ENCODE measurements at places on chromosomes 5 and 9.

DNA sequence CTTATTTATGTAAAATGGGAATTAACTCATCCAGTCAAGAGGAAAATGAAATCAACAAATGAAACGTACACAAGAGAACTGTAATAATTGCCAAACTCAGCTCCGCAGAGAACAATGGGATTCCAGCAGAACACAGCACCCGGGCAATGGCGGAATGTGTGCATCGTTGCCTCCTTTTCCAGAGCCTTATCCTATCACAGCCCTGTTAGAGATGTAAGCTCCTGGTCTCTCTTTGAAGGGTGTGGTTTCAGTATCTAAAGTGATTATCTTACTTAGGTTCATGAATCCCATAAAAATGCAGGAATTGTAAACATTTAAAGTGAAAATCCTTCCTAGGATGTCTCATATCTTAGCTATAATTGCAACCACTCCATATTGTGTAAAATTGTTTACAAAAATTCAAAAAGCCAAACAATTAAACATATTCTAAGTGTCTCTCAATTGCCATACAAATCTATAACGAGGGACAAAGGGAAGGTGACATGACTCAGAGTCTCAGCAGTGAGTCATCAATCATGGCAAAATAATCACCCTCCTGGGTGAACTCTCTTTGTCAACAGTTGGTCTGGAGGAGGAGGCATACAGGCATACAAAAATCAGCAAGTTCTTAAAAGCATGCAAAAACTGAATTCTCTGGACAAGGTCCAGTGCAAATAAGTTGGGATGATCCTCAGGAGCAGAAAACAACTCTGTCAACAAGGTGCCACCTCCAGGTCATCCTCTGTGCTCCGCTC is 22.6 kb downstream of the SEMA5A start:
- DNase-seq = no peak

DNA sequence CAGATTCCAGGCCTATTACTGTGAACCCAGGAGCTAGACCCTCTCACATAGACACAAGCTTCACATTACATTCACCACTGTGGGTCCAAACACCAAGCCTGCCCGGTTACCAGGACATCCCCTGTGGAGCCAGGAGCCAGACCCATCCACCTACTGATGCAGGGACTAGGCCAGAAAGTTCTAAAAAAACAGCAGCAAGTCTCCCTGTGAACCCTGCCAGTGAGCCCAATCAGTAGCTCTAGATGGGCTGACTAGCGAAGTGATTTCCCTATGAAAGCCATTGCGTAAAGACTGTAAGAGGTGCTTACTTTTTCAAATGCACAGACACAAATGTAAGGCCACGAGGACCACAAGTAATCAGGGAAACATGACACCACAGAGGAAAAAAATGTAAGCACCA is 352.3 kb downstream of the TMEM161B start:
- DNase-seq = no peak

DNA sequence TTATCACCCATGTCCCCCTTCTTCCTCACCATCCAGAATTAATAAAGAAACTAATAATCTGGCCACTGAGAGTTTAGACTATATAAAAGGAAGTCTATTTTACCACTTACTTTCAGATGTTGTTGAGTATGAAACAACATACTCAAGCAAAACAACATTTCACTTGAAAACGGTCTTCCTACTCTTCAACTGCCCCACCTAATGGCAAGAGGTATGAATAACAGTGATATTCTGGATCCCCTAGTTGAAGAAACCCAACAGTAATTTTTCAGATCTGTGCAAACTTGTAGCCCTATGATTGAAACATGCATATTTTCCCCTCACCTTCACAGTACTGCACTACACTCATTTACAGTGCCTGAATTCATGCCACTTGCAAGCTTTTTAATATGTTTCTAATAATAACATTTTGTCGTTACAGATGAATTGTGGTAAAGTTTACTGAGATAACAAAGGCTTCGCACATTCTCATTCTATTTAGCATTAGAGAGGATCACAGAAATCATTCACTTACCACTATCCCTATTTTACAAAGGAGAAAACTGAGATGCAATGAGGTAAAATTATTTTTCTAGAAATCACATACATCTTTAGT is 267.9 kb upstream of the PDE4D start:
- peak; percentile 42 for DNase-seq

- DNase-seq = no peak
Observed at GRCh38 chr5:161645264-161645663, 40.3 kb upstream of the GABRA6 start.

- DNase-seq = no peak
Observed at GRCh38 chr5:149280124-149280523, 8.5 kb downstream of the AFAP1L1 start.

- DNase-seq = peak; percentile 86
Observed at GRCh38 chr5:177545487-177546257, 8.7 kb downstream of the FAM193B start.
